Epithelial cell of umbilical artery (primary cell): ENCODE measurements at places on chromosomes 12 and 14. TPM values are rescaled to one million over a fixed set of nuclear protein-coding genes. Genes with fewer than 3 reads are reported as not detected.

Gene FAM186B
- total RNA-seq, result 0.32 TPM in 1 of 2 replicates, not detected in the other

Gene CAPZA3
- not detected in 2 replicates for total RNA-seq

Gene TMCC3
- total RNA-seq, result 20.5 and 26.6 TPM in 2 replicates

Gene GNB3
- 0.65 and 1.4 TPM in 2 replicates for total RNA-seq

Gene TNFRSF1A
- 36.5 and 44.5 TPM in 2 replicates for total RNA-seq

Gene FAM222A
- total RNA-seq, result 0.15 and 0.32 TPM in 2 replicates

Gene ISM2
- total RNA-seq, result under 0.01 TPM in 1 of 2 replicates, not detected in the other

Gene TAS2R19
- total RNA-seq, result 4.0 and 5.5 TPM in 2 replicates

Gene BAZ1A
- total RNA-seq, result 47.1 and 54.9 TPM in 2 replicates

Gene MYF5
- total RNA-seq, result not detected in 2 replicates

Gene MAP1LC3B2
- 0.32 TPM in 1 of 2 replicates, not detected in the other for total RNA-seq

Gene LRRC10
- total RNA-seq, result not detected in 2 replicates

Gene AGAP2
- under 0.01 and 0.15 TPM in 2 replicates for total RNA-seq

Gene DEGS2
- total RNA-seq, result under 0.01 and 0.15 TPM in 2 replicates

Gene RGS6
- not detected in 2 replicates for total RNA-seq

Gene ESPL1
- 4.9 and 18.1 TPM in 2 replicates for total RNA-seq
